Heart right ventricle (tissue), 16 donors: ENCODE measurements at places on chromosomes 6 and 20. TPM values are rescaled to one million over a fixed set of nuclear protein-coding genes. Genes with fewer than 3 reads are reported as not detected.

WDR27 gene
- 5.2 TPM for total RNA-seq

MROH8 gene
- 10.0 TPM for total RNA-seq

DNA sequence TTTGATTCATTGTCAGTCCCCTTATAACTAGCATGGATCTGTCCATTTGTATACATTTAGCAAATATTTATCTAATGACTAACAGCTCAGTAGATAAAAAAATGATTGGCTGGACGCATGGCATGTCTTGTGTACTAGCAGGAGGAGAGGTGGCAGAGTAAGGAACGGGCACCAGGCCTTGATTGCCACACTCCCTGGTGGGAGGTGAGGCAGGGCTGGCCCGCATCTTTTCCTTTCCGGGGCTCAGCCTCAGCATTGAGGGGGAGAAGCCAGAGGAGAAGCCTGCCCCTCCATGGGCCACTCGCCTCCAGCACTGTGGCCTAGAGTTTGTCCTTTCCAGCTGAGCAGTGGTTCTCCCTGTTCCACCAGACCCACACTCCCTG is 84.9 kb upstream of the TMEM181 start:
- H3K4me3 ChIP-seq, result no peak overlapping the region
- H3K4me1 ChIP-seq, result no peaks in the 10 kb centered on the region
- DNase-seq, result no peak
- H3K27me3 ChIP-seq, result no peaks in the 10 kb centered on the region
- peaks cover 24% of the 10 kb centered on the region for H3K36me3 ChIP-seq
- H3K27ac ChIP-seq, result no peak overlapping the region

DNA sequence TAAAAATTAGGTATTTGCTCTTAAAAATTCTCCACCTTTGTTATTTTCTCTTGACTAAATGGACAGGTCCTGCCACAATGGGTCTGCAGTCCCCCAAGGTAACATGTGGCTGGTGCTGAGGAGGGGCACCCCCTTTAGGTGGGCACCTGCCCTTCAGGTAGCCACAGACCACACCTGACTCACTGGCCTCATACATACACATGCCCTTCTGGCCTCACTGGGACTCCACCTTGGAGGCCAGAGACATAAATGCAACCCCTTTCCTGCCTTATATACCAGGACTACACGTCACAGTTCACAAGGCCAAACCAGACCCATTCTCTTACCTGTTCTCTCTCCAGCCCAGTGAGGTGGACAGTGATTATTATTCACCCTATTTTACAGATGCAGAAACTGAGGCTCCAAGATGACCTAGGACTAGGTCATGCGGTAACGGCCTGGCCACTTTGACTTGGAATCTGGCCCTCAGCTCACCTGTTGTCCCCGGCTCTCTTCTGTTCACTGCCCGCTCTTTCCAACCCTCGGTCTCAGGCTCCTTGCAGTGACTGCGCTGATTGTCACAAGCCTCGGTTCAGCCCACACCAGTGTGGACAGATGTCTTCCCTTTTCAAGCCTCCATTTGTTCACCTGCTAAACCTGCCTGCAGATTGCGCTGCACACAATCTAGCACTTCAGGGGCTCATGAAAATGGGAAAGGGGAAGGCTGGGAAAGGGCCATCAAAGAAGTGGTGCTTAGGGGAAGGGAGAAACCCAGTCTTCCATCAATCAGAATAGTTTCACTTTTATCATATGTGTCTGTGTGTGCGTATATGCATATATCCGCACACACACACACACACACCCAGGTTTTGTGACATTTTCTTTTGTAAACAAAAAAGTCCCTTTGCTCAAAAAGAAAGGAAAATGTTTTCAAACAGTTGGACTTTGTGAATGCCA is 121.7 kb downstream of the BCAS1 start:
- H3K4me1 ChIP-seq, result peaks cover 23% of the 10 kb centered on the region
- DNase-seq, result no peak
- H3K36me3 ChIP-seq, result no peaks in the 10 kb centered on the region
- peak overlapping the region; percentile 28 for H3K27ac ChIP-seq
- H3K4me3 ChIP-seq, result no peak overlapping the region
